ENCODE measurements at places on chromosomes 3 and 15. TPM values are rescaled to one million over a fixed set of nuclear protein-coding genes. Genes with fewer than 3 reads are reported as not detected.

DNA sequence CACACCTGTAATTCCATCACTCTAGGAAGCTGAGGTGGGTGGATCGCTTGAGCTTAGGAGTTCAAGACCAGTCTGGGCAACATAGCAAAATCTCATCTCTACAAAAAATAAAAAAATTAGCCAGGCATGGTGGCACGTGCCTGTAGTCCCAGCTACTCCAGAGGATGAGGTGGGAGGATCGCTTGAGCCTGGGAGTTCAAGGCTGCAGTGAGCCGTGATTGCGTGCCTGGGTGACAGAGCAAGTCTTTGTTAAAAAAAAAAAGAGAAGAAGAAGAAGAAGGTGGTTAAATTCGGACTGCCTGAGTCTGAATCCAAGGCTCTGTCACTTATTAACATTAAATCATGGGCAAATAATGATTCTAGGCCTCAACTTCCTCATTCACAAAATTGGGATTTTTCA, 51.0 kb downstream of the EOMES start:
- DNase-seq: no peak

DNA sequence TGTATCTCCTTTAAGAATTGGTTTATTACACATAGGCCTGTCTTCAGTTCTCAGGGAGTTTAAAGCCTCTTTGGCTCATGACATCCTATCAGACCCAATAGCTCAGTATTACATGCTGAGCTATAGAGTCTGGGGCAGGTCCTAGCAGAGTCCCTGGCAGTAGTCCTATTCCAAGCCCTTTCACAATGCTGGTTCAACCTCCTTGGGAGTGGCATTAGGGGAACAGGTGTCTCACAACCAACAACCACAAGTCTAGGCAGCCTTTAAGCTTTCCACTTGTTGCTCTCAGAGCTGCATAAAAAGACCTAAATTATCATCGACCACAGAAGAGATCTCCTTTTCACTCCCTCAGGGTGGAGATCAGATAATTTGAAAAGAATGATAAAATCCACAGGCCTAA, 22.8 kb upstream of the C2CD4B start:
- DNase-seq: no peak

DNA sequence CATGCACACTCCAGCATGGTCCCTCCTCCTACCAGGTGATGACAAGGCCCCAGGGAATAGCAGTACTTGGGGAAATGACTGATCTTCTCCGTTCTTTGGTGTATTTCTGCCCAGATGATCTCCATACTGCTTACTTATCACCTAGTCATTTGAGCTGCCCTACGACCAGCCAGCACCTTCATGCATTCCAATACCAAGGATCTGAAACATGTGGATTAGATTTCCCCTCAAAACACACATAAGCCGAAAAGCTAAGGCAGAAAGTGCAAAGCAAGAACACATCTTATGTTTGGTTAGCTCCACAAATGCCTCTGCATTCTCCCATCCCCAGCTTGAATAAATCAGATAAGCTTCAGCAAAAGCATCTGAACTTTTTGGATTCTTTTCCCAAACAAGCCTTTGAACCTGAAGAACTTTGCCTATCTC, 64.8 kb upstream of the BCL6 start:
- DNase-seq: no peak

DNA sequence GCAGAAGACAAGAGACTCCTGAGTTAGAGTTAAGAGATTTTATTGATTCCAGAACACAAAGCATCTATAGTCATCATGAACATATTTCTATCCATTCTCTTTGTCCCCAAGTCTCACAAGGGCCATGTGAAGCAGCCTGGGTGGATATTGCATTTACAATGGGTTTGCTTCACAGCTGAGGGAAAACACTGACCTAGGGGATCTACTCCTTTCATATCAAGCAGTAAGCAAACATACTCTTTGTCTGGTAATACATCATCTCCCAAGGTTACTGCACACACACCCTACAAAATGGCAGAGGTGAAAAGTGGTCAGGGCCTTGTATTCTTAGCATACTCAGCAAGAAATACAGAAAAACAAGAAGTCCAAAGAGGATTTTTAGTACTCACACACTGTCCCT, 267.7 kb upstream of the BCHE start:
- DNase-seq: no peak

DNA sequence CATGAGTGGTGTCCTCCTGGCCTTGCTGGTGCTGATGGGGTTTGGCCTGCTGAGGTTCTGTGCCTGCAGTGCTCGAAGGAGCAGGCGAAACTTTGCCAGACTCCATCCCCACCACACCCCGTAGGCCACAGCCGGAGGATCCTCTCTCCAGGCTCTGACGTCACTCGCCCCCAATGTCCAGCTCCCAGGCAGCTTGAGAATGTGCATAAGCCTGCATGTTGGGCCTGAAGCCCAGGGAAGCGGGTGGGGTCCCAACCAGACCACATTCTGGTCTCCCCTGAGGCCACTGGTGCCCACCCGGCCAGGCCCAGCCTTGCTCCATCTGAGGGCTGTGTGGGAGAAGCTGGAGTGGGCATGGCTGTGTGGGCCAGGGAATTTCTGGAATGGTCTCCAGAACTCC, 109.8 kb downstream of the ASB7 start:
- DNase-seq: peak; percentile 86

Gene GOLGA8M
- 0.27 TPM for total RNA-seq

GRCh38 chr15:76953913-76954312, 22.4 kb downstream of the RCN2 start:
- DNase-seq: no peak

Gene GPR149
- total RNA-seq: not detected

Gene DAZL
- total RNA-seq: 0.41 TPM

DNA sequence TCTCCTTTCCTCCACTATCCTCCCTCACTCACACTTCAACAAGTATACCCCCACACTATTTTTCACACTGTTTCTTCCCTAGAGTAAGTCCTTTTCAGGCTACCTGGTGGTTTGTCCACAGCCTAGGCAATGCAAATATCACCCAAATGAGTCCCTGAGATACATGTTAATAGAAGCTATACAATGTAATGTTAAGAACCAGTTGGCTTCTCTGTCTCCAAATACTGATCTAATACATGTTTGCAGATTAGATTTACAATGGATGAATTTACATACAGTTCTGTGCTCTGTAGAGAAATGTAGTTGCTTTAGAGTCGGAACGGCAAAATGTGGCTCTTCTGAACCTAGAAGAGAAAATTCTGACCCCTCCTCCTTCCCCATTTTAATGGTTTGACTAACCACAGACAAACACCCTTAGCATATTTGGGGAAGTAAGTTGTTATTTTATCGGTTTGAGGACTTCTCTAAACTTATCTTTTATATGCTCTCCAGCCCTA, 63.6 kb upstream of the MBNL1 start:
- DNase-seq: no peak

DNA sequence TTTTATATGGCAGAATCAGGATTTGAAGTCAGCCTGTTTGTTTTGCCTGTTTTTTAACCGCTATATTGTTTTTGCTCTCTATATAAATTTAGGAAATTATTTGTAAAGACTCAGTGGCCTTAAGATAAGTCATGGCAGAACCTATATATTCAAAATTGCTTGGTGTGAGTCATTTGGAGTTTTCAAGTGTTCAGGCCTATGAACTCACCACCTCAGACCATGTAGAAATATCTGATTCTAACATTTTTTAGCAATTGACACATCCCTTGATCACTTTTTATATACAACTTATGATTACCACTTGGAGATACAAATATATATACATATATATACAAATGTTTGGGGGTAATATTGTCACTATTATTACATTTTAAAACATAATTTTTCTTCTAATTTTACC, 95.7 kb downstream of the VGLL3 start:
- no peak for DNase-seq

DNA sequence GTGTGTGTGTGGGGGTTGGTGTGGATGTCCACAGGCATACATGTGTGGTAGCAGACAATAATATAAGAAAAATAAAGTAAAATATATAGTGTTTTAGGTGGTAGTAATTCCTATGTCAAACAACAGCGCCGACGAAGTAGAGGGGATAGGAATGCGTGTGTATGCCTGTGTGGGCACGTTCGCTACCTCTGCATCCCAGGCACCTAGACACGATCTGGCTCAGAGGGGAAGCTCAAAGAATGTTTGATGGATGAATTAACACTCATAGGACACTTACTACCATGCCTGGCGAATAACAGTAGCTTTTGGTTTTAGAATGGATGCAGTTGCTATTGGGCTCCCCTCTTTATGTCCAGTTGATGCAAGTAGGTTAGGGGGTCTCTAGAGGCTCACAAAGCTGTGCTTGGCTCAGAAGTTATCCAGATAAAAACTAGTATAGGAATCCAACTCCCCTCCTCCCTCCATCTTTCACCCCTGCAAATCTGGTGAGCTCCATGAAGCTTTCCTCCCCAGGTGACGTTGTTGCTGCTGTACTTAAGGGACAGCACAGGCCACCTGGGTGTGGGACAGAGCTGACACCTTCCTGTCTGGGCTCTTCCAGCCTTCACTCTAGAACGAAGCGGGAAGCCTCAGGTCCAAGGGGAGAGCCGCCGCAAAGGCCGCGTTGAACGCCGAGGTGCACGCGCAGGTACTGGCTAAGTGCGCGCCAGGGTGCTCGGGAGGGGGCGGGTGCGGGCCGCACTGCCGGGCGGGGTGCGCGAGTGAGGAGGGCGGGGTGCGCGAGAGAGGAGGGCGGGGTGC, 192.6 kb upstream of the LYSMD4 start:
- peak; percentile 85 for DNase-seq

- no peak for DNase-seq
Observed at GRCh38 chr3:59547874-59548273, 498.0 kb upstream of the CFAP20DC start.

DNA sequence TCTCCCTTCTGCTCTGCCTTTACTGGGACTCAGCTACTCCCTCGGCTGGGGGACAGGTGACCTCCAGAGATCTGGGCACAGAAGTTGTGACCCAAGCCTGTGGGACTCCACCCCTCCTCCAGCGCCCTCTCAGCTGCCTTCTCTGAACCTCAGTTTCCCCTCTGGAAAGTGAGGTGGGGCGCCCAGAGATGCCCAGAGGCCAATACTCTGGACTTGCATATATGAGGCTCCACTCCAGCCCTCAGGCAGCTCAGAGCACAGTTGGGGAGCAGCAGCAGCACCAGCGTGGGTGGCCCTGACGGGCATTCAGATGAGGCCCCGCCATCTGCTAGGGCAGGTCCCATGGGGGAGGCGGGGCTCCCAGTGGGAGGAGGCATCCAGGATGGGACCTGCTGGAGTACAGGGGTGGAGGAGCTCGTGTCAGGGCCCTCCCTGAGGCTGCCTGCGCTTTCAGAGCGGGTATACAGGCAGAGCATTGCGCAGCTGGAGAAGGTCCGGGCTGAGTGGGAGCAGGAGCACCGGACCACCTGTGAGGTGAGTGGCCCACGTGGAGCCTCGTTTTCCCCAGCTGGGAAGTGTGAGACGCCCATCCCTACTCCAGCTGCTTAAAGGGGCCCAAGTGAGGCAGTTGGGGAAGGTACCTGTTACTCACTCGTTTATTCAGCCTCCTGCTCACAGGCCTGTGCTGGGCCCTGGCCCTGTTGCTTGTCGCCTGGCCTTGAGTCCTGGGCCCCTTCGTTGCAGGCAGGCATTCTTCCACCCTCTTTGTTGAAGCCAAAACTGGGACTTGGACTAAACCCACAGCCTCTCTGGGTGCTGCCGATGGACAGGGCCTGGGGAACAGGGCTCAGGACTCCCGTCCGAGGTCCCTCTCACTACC, 35.4 kb downstream of the PSTPIP1 start:
- peak; percentile 60 for DNase-seq

DNA sequence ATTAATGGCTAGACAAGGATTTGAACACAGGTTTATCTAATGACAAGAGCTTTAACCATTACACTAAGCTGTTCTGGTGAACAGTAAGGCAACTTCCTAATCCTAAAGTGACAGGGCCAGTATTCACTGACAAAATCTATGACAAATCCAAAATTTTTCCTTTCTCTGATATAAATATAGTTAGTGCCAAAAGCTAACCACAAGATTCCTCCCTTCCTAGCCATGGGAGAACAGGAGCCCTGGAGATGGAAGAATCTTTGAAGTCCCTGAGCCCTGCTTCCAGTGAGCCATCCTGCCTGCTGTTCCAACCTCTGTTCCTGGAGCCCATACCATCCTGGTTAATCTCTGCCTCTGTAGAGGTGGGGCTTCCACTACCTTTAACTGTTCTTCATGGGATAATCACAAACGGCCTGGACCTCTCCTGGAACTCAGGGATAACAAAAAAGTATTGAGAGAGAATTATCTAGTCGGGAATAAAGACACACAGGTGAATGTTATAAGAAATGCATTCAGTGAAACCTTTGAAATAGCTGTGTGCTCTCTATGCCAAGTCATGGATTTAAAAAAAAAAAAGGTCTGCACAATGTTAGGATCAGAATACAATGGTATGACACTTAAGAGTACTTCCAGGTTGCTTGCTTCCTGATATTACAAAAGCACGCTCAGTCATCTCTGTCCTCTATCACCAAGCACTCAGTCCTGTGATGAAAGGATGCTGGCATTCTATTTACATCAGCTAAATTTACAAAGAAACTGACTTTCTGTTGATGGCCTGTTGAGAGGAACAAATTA, 235.8 kb downstream of the SUCLG2 start:
- no peak for DNase-seq

DNA sequence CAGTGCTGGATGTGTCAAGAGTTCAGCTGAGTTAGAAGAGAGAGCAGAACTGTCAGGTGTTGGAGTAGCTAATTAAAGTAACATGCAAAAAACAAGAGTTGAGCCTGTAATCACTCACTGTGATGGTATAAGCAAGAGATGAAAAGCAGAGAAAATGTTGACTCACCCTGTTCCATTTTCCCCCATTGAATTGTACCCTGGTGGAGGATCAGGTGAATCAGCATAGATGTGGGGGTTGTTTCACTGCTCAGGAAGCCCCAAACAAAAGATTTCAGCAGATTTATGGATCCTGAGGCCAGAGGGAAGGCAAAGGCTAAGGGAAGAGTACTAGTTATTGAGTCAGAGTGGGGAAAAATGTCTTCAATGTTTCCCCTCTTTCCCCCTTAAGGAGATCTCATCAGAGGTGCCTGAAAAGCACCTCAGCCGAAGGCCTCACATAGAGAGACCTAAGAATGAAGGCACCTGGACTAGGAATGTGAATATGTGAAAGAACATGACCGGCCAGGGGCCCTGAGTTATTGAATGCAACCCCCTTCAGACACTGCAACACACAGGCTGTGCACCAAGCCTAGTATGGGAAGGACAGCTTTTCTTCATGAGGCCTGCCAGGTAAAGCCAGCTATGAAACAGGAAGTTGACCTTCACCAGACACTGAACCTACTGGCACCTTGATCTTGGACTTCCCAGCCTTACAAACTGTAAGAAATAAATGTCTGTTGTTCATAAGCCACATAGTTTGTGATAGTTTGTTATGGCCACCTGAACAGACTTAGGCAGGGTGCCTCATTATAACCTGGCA, 90.1 kb downstream of the TMCO5A start:
- DNase-seq: no peak

- DNase-seq: no peak
Observed at GRCh38 chr3:190671658-190672057, 157.8 kb downstream of the IL1RAP start.

GRCh38 chr3:170508839-170509238, 77.0 kb downstream of the SLC7A14 start:
- DNase-seq: no peak

Gene CRYBG3
- total RNA-seq: 37.8 TPM

- DNase-seq: no peak
Observed at GRCh38 chr15:55279746-55280351, 9.8 kb downstream of the RAB27A start.

- no peak for DNase-seq
Observed at GRCh38 chr15:37361621-37362020, 261.3 kb upstream of the MEIS2 start.

Gene C3orf49
- not detected for total RNA-seq

Gene SERPINI2
- total RNA-seq: not detected

Data from sigmoid colon (tissue), 7 donors.